ENCODE measurements at places on chromosomes 16 and 17. TPM values are rescaled to one million over a fixed set of nuclear protein-coding genes. Genes with fewer than 3 reads are reported as not detected.

GRCh38 chr16:85446951-85447692, 166.0 kb upstream of the GSE1 start:
- no peak for DNase-seq

DNA sequence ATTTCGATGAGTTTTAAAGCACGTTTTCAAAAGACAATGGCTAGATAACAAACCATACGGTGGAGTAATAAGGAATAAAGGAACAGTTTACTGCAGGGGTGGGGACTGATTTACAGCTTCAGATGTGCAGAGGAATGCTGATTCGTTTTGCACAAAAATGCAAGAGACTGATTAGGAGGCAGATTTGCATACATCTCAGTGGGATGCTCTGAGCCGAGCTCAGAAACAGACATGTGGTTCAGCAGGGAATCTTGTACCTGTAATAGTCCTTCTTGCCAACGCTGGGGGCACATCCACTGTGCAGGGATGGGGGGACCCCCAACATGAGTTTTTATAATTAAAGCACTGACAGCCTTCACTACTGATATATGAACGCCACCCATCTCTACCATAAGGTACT, 308.0 kb downstream of the GRIN2A start:
- DNase-seq: no peak

GRCh38 chr17:81422776-81423697, 27.8 kb downstream of the BAHCC1 start:
- peak; percentile 89 for DNase-seq

DNA sequence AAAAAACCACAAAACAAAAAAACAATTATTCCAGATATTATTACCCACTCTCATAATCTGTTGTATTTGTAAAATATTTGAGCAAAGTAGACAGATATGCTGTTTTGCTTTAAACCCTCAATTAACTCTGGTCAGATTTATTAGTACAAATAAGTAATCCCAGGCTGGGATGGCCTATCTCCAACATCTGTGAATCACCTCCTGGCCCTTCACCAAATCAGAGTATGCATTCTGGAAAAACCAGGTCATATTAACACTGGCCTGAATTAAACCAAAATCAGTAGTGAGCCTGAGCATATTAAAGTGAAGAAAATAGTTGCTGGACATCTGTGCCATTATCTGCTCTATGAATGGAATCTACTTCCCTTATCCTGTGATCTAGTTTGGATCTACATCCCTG, 41.0 kb downstream of the STAT3 start:
- DNase-seq: peak; percentile 55

GRCh38 chr17:81687770-81688541, 4.1 kb downstream of the HGS start:
- no peak for DNase-seq

- DNase-seq: no peak
Measured at GRCh38 chr16:74793571-74793970, 19.0 kb upstream of the FA2H start.

Gene TMIGD1
- polyA plus RNA-seq: not detected

Gene PRSS27
- polyA plus RNA-seq: 0.20 TPM

Gene DUS2
- 3.4 TPM for polyA plus RNA-seq

Gene SLC5A2
- polyA plus RNA-seq: 0.26 TPM

Gene AATF
- 54.8 TPM for polyA plus RNA-seq

Gene TEKT5
- polyA plus RNA-seq: not detected

Gene RHBDF2
- polyA plus RNA-seq: 14.7 TPM

Gene ABCC11
- 0.12 TPM for polyA plus RNA-seq
